ENCODE measurements at places on chromosomes 1 and 21.
A peak's percentile ranks its signal among the peaks of the same experiment; 100 is the strongest.

DNA sequence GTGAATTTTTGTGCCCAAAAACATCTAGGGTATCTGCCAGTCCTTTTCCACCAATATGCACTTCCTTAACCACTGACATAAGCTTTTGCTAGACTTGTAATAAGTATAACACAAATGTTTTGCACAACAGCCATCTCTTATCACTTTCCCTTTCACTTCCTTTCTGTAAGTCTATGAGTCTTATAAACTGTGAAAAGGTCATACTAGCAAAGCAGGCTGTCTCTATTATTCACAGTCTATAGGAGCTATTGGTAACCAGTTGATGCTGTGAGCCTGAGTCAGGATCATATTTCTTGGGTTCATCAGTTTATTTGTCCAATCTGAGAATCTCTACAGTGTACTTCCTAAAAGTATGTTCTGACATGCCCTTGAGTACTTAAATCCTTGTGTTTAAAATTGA is 172.6 kb downstream of the CHRM3 start:
- DNase-seq, result no peak

DNA sequence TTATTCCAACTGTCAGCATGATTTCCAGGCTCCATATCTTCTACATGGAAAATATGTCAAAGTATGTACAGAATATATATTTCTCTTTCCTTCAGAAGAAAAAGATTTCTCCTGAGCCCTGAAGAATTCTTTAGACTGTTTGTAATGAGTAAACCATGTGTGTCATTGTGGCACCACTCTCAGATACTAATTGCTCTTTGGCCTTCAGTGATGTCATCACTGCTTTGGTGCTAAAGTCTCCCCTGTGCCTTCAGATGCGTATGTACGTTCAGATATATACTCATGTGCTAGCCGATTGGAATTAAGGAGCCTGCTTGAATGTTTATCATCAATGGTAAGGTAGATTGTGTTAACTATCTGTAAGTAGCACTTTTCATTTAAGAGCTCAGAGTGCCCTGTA is 20.6 kb upstream of the NBL1 start:
- peak; percentile 58 for DNase-seq

DNA sequence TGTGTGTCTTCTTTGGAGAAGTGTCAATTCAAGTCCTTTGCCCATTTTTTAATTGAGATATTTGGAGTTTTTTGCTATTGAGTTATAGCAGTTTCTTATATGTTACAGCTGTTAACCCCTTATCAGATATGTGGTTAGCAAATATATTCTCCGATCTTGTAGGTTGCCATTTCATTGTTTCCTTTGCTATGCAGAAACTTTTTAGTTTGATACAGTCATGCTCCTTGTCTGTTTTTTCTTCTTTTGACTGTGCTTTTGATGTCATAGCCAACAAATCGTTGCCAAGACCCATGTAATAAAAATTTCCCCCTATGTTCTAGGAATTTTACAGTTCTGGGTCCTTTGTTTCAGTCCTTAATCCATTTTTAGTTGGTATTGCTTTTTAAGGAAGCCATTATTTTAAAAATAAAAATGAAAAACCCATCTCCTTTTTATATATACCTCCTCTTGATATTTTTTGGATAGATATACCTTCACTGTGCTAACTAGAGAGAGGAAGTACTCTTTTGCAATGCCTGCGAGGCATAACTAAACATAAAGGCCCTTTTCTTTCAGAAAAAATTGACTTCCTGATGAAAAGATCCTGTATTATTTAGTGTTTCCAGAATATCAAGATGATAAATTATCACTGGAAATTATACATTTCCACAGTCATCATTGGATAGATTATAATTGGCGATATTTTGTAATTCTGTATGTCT is 127.8 kb downstream of the HS2ST1 start:
- no peak for DNase-seq

- DNase-seq, result no peak
Measured at GRCh38 chr1:45488666-45489377, 2.1 kb downstream of the TESK2 start.

DNA sequence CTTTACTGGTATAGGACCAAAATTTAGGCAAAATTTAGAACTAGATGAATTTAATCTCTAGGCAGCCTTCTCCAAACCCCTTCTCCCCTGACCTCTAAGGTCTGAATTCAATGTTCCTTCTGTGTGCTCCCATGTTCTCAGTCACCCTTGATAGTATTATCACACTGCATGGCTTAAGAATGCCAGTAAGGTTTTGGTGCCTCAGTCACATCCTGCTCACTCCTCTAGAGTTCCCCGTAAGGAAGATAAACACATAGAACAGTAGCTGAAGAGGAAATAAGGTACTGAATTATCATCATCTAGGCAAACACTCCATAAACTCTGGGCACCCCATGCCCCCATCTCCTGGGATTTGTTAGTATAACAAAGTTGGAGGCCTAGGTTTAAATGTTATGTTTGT is 18.2 kb downstream of the PRRX1 start:
- DNase-seq, result no peak

GRCh38 chr1:161885759-161886158 is 119.6 kb downstream of the ATF6 start:
- DNase-seq, result no peak

DNA sequence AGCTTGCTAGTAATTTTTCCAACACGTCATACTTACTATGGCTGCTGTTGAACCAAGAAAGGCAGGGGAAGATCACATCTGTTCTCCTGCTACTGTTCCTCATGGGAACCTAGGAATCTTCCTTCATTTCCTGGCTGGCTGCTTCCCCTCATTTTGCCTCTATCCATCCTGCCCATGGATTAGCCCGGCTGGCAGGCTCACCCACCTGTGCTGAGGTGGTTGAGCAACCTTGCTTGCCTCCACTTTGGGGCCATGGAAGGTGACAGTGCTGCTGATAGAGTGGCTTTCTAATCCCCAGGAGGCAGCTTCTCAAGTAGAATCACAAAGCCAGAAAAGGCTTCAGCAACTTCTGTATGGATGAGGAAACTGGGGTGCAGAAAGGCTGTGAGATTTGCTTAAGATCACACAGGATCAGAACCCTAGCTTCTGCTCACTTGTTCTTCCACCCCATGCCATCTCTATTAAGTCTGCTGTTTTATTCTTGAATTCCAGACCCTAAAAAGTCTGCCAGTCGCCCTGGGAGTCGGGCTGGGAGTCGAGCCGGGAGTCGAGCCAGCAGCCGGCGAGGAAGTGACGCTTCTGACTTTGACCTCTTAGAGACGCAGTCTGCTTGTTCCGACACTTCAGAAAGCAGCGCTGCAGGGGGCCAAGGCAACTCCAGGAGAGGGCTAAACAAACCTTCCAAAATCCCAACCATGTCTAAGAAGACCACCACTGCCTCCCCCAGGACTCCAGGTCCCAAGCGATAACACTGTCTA is 6.2 kb upstream of the BMP8A start:
- no peak for DNase-seq

- DNase-seq, result no peak
Measured at GRCh38 chr1:151905070-151905442, 4.3 kb downstream of the THEM4 start.

GRCh38 chr1:189500778-189501177 is 976.9 kb downstream of the BRINP3 start:
- no peak for DNase-seq

DNA sequence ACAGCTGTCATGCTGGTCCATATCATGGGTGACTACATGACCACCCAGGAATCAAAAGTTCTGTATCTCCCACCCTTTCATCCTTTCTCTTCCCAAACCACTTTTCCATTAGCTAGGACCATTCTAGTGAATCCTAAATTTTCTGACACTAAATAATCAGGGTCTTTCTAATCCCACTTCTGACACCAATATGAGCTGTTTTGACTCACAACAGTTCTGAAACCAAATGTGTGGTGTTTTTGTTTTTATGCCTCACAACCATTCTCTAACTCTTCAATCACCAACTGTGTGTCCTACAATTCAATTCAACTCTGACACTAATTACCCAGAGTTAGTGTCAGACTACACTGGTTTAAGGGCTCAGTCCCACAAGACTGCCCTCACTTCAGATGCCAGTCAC is 63.9 kb downstream of the SMYD2 start:
- no peak for DNase-seq

GRCh38 chr1:160662910-160663309 is 16.1 kb upstream of the SLAMF1 start:
- no peak for DNase-seq

GRCh38 chr1:53070621-53071020 is 8.6 kb downstream of the PODN start:
- no peak for DNase-seq

DNA sequence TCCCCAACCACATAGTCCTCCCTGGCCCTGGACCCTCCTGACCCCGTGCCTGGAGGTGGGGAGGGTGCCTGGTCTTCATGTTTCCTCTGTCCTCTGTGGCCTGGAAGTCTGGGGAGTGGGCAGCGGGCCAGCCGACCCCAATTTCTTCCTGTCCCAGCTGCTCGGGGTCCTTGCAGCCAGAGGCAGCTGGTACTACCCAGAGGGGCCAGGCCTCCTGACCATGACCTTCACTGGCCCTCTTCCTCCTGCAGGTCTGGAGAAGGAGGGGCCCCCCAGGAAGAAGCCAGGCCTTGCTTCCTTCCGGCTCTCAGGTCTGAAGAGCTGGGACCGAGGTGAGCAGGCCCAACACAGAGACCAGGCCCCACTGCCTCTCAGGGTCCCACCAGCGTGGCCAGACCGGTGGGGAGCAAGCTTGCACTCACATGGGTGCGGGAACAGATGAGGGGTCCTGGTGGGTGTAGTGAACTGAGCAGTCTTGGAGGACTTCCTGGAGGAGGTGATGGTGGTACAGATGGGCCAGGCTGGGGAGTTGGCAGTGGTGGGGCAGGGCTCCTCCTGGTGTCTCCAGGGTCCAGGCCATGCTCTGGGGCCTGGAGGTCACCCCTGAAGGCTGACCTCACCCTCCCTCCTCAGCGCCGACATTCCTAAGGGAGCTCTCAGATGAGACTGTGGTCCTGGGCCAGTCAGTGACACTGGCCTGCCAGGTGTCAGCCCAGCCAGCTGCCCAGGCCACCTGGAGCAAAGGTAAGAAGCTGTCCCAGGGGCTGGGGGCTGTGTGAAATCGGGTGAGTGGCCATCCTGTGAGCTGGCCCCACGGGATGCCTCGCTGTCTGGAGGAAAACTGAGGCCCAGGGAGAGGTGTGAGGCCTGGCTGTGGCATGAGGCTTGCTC is 32.7 kb downstream of the TRIM11 start:
- DNase-seq, result no peak

- no peak for DNase-seq
Measured at GRCh38 chr1:100325415-100326324, 26.6 kb upstream of the CDC14A start.

- no peak for DNase-seq
Measured at GRCh38 chr1:114263343-114263742, 109.7 kb upstream of the SYT6 start.

DNA sequence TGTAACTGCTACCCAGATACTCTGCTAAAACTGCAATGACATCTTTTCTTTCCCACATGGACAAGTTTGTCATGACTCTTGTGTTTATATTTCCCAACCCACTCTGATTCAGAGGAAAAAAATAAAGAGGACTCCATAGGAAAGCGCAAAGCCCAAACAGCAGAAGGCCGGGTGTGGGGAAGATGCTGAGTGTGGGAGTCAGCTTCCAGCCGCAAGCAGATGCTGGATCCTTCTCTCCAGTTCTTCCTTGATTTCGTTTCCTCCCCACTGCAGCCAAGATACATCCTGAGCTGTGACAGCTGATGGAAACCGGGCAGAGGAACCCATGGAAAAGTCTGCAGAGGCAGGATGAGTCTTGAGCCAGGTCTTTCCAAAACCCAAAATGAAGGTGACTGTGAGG is 498.2 kb downstream of the PLPP3 start:
- no peak for DNase-seq

DNA sequence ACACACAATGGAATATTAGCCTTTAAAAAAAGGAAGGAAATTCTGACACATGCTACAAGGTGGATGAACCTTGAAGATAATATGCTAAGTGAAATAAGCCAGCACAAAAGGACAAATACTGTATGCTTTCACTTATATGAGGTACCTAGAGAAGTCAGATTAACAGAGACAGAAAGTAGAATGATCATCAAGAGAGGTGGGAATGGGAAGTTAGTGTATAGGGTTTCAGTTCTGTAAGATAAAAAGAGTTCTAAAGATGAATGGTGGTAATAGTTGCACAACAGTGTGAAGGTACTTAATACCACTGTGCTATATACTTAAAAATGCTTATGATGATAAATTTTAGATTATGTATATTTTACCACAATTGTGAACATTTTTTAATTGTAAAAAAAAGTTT is 7.2 kb downstream of the RPAP2 start:
- no peak for DNase-seq
